Pancreas (tissue), 10 donors: ENCODE measurements at places on chromosomes 13 and 19. TPM values are rescaled to one million over a fixed set of nuclear protein-coding genes. Genes with fewer than 3 reads are reported as not detected.

The LRP3 gene
- polyA plus RNA-seq: 18.9 TPM

The CAPN12 gene
- 46.3 TPM for polyA plus RNA-seq

The IL4I1 gene
- polyA plus RNA-seq: 1.1 TPM

The CYP2A7 gene
- not detected for polyA plus RNA-seq

The CPB2 gene
- 0.94 TPM for polyA plus RNA-seq

The SIGLEC8 gene
- polyA plus RNA-seq: 0.19 TPM

The LAIR1 gene
- polyA plus RNA-seq: 3.1 TPM

The ZFR2 gene
- polyA plus RNA-seq: 0.49 TPM

The PRRG2 gene
- 11.6 TPM for polyA plus RNA-seq

The CABP5 gene
- not detected for polyA plus RNA-seq

The C1QTNF9 gene
- 0.38 TPM for polyA plus RNA-seq

DNA sequence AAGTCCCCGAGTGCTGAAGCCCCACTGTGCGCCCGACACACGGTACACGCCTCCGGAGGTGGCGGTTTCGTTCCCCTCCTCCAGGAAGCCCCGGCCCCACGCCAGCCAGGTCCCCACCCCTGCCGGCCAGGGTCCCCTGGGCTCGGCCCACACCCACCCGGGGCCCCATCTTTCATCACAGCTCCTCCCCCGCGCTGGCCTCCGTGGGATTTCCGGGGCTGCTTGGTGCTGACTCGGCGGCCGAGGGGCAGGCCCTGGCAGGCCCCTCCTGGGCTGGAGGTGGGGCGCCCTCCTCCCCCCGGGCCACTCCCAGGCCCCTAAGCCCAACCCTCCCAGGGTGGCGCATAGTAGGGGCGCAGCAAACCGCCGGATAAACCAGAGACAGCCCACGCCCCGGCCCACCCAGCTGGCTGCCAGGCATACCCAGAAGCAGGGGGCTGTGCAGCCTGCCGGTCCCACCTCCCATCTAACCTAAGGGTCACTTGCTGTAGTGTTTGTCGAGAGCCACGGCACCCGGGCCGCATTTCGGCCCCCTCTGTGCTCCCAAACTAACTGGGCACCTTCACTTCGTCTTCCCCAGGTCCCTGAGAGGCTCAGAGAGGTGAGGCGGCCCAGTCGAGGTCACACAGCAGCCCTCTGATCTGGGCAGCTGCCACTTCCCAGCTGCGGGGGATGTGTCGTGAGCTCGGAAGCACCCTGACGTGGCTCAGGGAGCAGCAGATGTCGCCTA is 6.6 kb downstream of the ZBTB7A start:
- peak; percentile 81 for DNase-seq

- DNase-seq: peak; percentile 87
Measured at GRCh38 chr13:27372896-27373295, 51.5 kb upstream of the GTF3A start.

- DNase-seq: no peak
Measured at GRCh38 chr13:42873081-42873480, 91.7 kb downstream of the FAM216B start.

- no peak for DNase-seq
Measured at GRCh38 chr13:43879755-43880181, at the start of gene LACC1. Gene LACC1, plus strand, starts transcription at chr13:43879904. Its CDS starts 1,082 bp downstream, at chr13:43880986.

GRCh38 chr13:20118268-20119140 is 42.3 kb downstream of the GJA3 start:
- DNase-seq: peak; percentile 90

- DNase-seq: peak; percentile 67
Measured at GRCh38 chr13:52845766-52846566, 2.5 kb downstream of the PCDH8 start.

DNA sequence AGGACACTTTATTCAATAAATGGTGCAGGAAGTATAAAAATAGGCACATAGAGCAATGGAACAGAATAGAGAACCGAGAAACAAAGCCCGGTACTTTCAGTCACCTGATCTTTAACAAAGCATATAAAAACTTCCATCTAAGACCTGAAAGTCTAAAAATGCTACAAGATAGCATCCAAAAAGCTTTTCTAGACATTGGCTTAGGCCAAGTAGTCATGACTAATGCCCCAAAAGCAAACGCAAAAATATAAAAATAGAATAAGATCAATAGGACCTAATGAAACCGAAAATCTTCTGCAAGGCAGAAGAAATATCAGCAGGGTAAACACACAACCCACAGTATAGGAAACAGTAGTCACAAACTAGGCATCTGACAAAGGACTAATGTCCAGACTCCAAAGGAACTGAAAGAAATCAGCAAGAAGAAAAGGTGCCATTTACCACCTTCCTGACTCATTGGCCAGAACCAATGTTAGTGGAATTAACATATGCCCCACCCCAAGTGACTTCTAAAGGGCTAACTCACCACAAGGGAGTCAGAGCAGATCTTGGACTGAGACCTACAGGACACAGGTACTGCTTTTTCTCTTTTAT is 40.8 kb upstream of the CEACAM21 start:
- DNase-seq: no peak

DNA sequence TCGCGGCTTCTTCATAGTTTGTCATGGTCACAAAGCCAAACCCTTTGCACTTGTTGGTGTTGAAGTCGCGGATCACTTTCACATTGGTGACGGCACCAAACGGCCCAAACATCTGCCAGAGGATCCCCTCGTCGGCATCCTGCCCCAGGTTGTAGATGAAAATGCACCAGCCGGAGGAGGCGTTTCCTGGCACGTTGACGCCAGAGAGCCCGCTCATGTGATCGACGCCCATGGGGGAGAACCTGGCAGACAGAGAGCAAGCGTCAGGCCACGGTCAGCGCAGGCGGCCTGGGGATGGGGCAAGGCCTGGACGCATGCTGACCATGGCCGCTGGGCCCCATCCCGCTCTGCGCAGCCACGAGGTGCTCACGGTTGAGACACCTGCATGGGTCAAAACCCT is 20.1 kb upstream of the TIMM44 start:
- DNase-seq: peak; percentile 46

GRCh38 chr13:36764957-36765356 is 54.1 kb upstream of the RFXAP start:
- no peak for DNase-seq

- DNase-seq: no peak
Measured at GRCh38 chr19:38808741-38809140, 4.0 kb downstream of the LGALS4 start.

DNA sequence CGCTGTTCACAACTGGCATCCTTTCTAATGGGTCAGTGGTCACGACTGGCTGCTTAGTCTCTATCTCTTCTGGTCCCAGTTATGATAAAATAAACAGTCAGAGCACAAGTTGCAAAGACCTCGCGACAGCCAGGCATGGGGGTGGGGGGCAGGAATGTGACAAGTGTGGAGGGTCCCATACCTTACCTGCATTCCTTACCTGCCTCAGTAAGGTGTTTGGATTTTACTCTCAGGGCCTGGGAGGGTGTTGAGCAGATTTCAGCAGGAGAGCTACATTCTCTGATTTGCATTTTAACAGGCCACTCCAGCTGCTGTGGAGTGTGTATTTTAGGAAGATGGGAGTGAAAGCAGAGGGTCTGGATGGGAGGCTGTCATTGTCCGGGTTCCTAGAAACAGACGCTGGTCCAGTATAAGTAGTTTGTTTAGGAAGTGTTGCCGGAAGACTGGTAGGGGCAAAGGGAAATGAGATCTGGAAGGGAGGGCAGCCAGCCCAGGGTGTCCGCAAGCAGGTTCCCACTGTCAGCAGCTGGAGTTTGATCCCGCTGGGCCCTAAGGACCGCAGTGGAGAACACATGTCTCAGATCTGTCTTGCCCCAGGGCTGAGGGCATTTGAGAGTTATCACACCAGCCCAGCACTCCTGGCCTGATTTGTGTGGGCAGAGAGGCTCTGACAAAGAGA is 920.0 kb downstream of the UQCRFS1 start:
- DNase-seq: no peak

DNA sequence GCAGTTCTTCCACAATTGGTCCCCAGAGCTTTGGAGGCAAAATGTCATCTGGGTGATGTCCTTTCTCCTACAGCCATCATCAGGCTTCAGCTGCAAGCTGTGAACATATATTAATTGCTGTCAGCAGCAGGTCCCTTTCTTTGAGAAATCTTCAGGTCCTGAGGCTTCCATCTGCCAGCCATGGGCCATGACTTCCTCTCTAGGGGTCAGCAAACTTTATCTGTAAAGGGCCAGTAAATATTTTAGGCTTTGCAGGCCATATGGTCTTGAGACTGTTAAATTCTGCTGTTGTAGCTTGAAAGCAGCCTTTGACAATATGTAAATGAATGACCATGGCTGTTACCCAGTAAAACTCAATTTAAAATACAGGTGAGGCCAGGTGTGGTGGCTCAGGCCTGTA is 27.1 kb downstream of the SERP2 start:
- DNase-seq: no peak

GRCh38 chr13:23391752-23392151 is 41.8 kb downstream of the SACS start:
- no peak for DNase-seq

- DNase-seq: peak; percentile 42
Measured at GRCh38 chr19:29667901-29668341, 2.7 kb downstream of the PLEKHF1 start.

- no peak for DNase-seq
Measured at GRCh38 chr13:66659701-66660467, 570.3 kb downstream of the PCDH9 start.

DNA sequence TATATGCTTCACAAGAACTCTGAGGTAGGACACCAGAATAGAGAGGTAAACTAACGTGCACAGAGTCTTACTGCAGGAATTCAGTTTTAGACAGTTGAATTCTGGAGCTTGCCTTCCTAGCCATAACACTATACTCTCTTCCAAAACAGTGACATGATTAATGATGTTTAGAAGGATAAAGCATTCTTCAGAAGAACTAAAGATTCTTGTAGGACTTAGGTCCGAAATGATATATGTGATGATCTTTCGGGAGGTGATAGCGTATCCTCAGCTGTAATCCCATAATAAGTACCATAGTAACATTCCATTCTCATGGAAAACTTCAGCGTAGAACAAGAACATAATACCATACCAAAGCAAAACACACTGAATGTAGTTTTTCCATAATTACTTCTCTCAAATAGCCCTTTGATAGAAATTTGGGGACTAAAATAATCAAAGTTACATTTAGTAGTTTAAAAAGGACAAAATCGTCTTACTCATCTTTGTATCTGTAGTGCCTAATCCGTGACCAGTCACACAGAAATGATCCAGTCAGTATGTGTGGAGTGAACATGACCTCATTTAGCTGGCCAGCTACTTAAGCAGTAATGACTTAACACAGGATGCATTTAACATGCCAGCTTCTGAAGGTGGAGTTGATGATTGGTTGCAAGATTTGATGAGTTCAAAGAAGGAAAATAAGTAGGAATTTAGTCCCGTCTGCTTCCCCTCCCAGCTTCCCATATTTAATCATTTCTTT is 38.4 kb downstream of the PIBF1 start:
- no peak for DNase-seq

DNA sequence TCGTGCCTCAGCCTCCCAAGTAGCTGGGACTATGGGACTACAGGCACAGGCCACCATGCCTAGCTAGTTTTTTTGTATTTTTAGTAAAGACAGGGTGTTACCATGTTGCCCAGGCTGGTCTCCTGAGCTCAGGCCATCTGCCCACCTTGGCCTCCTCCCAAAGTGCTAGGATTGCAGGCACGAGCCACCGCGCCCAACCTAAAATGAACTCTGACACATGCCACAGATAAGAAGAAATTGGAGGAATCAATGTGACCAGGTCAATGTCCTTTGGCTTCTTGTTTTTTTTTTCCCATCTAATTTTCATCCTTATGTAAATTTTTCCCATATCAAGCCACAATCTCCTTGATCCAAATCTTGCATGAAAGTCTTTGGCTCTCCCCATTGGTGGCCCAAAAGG is 68.1 kb upstream of the SOX21 start:
- DNase-seq: no peak

DNA sequence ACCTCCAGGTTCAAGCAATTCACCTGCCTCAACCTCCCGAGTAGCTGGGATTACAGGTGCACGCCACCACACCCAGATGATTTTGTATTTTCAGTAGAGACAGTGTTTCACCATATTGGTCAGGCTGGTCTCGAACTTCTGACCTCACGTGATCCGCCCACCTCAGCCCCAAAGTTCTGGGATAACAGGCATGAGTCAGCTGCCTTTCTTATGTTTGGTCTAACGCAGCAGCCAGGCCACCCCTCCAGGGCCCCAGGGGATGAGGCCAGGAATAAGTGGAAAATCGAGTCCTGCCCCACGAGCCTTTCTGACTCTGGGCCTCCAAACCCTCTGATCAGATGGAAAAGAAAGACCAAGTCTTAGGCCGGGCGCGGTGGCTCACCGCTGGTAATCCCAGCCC is 44.5 kb downstream of the CERS4 start:
- no peak for DNase-seq

DNA sequence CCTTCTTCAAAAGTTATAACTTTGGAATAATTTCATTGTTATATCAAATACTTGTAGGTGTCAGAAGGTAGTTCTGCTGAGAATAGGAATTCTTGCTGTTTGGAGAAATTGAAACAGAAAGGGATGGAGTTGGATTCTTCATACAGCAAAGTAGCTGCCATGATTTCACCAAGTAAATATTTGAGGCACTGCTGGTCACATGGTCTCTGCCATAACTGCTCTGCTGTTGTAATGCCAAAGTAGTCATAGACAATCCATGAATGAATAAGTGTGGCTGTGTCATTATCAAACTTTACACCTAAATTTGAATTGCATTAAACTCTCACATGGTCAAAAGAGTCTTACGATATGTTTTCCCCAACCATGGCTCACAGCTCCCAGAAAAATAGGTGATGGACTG is 308.6 kb downstream of the GPC6 start:
- DNase-seq: no peak

DNA sequence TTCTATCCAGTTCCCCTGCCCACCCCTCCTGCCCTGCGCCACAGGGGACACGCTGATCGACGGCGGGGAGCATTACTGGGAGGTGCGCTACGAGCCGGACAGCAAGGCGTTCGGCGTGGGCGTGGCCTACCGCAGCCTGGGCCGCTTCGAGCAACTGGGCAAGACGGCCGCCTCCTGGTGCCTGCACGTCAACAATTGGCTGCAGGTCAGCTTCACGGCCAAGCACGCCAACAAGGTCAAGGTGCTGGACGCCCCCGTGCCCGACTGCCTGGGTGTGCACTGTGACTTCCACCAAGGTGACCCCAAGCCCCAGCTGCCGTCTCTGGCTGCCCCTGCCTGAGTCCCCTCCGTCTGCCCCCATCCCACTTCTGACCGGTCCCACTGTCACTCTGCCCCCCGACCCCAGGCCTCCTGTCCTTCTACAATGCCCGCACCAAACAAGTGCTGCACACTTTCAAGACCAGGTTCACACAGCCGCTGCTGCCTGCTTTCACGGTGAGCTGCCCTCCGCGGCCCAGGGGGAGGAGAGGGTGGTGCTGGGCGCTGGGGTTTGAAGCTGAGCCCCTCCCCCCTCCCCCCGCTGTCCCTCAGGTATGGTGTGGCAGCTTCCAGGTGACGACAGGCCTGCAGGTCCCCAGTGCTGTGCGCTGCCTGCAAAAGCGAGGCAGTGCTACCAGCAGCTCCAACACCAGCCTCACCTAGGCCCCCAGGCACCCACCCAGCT is 15.5 kb downstream of the STAP2 start:
- DNase-seq: no peak

DNA sequence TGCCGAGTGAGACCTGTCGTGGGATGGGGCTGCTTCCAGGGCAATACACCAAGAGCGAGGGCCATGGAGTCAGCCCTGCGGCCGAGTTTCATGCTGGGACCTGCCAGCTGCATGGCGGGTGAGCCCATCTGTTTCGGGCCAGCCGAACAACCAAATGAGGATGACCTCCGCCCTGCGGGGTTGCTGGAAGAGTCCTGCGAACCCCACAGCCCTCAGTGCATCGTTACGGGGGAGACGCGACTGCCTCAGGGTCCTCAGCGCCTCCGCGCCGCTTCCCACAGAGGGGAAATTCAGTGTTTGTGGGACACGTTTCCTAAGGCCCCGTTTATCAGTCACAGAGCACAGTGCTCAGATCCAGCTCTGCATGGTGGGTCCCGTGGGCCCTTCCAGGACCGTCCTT is 22.0 kb downstream of the SLC15A1 start:
- DNase-seq: no peak
